Skeletal muscle cell (primary cell): ENCODE measurements at places on chromosomes 2 and 18.
A peak's percentile ranks its signal among the peaks of the same experiment; 100 is the strongest.

- peak; percentile 55 for DNase-seq
These were observed 1.9 kb downstream of the CCDC68 start for GRCh38 chr18:54957296-54957832.

GRCh38 chr2:65153515-65153914 is 23.6 kb upstream of the RAB1A start:
- no peak for DNase-seq

DNA sequence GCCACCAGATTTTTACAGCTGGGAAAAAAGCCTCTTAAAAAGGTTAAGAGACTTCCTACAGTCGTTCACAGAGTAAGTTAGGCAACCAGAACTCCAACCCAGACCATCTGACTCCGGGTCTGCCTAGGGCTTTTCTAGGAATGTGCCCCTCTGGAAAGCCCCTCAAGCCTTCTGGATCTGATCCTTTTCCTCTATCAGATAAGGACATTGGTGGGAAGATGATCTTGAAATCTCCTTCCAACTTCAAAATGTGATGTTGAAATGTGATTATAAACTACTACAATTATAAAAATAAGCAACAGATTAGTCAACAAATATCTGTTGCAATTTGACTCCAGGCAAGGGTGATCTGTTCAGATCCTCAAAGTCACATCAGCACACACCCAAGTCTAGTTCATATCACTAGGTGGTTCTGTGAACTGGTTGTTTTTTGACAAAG is 270.4 kb downstream of the ARHGAP15 start:
- DNase-seq: no peak

DNA sequence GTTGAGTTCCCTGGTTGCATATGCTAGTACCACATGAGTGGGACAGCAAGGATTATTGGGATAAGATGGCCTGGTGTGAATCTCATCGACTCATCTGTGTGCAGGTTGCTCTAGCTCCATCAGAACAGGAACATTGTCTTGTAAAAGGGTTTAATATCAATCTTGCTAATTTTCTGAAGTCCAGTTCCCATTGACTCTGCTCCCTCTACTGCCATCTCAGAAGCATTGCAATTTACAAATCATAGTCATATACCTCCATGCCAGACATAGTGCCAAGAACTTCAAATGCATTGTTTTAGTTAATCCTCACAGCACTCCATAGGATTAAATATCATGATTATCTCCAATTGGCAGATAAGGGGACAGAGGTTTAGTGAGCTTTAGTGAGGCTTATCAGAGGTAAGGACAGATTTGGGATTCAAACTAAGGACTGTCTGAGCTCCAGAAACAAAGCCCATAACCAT is 4.8 kb upstream of the STAT4 start:
- DNase-seq: peak; percentile 30

DNA sequence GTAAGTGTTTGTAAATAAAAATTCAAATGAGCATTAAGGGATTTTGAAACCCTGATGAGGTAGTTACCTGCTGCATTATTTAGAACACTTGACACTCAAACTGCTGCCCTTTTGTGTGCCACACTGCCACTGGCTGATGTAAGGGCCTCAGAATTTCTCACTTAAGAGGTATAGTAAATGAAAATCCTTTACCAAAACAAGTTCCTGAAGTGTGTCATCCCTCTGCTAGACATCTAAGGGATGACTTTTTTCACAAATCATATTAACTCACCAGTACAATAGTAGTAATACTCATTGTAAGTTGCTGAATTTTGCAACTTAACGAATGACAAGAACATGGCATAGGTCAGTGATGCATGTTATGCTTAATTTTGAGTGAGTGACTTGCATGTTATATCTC is 274.9 kb upstream of the UBE2E3 start:
- no peak for DNase-seq

GRCh38 chr2:38127277-38127676 is 51.3 kb upstream of the CYP1B1 start:
- DNase-seq: no peak

- DNase-seq: no peak
These were observed 53.8 kb downstream of the SUMO1 start for GRCh38 chr2:202184557-202184956.

- no peak for DNase-seq
These were observed 1.6 kb downstream of the PLCL1 start for GRCh38 chr2:197805715-197806633.

- no peak for DNase-seq
These were observed 96.0 kb downstream of the TMEM17 start for GRCh38 chr2:62410015-62410453.

DNA sequence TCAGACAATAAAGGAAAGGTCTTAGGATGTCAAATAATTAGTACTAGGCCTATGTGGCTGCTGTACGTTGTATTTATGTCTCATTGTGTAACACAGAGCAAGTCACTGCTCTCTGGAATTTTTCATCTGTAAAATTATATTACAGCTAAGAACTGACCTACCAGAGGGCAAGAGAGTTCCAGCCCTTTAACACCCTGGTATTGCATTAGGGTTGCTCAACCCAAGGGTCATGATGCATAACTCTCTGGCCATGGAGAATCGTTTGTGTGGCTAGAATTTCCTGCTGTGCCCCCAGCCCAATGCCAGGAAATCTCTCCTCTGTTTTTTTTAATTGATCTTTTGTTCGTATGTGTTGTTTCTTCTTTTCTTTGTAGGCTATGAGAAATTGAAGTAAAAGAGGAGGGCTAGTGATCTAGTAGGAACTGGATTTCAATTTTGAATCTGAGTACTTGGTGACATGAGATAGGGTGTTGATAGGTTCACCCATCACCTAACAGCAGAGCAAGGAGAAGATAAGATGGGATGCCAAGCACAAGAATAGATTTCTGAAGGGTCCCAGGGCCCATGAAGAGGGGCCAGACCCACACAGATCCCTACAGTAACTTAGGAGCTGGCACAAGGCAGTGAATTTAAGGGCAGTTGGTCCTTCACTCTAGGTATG is 571.2 kb upstream of the TNP1 start:
- DNase-seq: no peak

DNA sequence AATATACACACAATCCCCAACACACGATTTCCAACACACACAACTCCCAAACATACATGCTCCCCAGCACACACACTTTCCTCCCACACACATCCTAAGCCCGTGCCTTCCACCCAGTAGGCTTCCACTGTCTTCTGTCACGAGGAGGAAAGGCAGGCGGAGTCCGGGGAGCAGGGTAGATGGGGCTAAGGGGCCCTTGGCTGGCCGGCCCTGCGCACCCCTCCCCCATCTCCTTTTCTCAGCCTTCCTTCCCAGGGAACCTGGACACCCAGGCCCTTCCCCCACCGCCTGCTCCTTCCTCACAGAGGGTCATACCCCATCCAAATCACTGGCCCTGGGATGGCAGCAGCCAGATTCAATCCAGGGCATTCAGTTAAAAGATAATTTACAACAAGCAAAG is 3.4 kb upstream of the PDCD1 start:
- no peak for DNase-seq

DNA sequence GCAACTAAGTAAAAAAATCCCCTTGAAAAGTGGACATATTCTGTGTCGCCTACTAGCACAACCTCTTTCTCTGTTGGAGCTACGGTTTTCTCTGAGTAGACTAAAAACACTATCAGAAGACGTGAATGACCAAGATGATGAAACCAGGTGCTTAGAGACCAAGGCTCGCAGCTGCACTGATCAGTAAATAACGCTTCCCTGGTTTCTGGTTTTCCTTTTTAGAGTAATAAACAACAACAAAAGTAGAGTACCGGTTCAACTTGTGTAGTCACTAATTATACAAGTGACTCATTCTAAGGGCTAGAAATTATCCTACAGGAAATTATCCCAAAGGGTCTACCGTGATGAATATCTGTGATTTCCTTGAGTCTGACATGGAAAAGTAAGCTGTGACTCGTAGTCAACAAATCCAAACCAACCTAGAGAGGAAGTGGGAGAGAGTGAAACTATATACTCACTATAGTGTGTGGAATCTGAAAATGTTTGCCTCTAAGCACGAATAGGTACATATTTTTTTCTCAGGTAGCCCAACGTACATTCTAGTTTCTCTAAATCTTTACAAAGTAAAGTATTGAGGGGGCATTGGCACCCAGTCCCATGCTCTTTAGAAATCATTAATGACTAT is 17.8 kb downstream of the RASGRP3 start:
- no peak for DNase-seq

DNA sequence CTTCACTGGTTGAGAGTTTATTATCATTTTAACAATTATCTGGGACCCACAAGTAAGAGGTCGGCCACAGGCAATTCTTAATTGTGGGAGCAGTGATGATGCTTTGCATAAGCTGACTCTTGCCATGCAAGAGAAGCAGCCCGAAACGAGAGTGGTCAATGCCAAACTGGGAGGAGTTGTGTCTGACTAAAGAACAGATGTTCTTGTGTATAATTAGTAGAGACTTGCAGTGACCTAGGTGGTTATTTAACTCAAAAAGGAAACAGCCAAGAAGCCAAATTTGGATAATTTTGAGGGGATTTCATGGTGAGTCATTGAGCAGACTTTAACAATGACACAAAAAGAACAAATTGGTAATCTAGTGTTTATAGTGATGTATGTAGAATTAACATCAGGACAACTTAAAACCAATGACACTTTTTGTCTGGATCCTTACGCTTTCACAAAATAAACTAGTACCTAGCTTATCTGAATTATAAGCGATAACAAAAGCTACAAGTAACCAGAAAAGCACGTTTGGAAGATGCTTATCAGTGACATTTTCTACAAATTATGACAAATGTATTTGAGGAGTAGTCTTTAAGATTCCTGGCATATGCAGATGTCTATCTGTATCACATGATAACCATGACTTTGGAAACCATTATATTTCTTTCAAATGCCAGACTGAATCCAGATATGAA is 184.7 kb upstream of the DLGAP1 start:
- DNase-seq: no peak

DNA sequence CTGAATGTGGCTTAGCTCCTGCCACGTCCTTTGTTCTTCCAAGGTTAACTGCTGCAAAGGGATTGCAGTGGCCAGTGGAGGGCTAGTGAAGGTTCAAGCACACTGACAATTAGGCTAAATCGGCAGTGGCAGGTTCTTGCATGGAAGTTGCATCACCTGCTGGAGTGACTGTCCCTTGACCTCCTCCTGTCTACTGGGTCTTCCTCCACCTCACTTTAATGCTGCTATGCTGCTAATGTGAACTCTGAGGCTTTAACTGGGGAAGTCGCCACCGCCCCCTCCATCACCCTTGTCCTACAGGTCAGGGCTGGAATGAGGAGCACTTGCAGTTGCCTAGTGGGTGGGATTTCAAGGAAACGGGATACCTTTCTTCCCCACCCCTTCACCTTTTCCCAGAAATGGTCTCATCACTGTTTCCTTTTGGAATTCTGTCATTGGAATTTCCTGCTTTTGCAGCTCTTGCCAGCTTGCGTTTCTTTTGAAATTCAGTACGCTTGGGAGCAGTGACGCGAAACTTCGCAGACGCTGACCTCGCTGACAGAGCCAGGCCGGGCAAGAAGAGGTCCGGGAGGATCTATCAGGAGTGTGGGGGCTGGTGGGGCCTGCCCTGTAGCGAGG is 150.3 kb downstream of the SH3RF3 start:
- peak; percentile 32 for DNase-seq

- DNase-seq: no peak
These were observed 13.3 kb upstream of the RAB17 start for GRCh38 chr2:237603718-237604362.

DNA sequence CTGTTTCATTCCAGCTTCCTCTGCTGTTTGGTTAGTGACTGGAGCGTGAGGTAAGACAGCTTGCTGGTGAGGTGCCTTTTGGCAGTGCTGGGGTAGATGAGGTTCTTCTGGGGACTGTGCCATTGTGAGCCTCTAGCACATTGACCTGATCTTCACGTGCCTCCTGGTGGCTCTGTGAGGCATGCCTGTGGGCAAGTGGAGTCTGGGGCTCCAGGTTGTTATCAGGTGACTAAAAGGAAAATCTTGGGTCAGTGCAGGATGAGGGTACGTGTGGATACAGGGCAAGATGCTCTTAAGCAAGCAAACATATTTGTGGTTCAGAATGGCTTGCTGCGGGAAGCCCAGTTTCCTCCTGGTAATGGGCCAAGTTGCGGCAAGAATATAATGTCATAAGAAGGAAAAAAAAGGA is 75.4 kb downstream of the FHOD3 start:
- DNase-seq: peak; percentile 42

- no peak for DNase-seq
These were observed 36.2 kb upstream of the IGFBP2 start for GRCh38 chr2:216596980-216597509.

- no peak for DNase-seq
These were observed 596.0 kb downstream of the LRP1B start for GRCh38 chr2:141534666-141535362.
